ENCODE measurements at places on chromosomes 4 and X. TPM values are rescaled to one million over a fixed set of nuclear protein-coding genes. Genes with fewer than 3 reads are reported as not detected.
A peak's percentile ranks its signal among the peaks of the same experiment; 100 is the strongest.

Gene HMX1
- not detected for total RNA-seq

- peak; percentile 51 for DNase-seq
These were observed 4.5 kb downstream of the DDX60L start for GRCh38 chr4:168475745-168476144.

DNA sequence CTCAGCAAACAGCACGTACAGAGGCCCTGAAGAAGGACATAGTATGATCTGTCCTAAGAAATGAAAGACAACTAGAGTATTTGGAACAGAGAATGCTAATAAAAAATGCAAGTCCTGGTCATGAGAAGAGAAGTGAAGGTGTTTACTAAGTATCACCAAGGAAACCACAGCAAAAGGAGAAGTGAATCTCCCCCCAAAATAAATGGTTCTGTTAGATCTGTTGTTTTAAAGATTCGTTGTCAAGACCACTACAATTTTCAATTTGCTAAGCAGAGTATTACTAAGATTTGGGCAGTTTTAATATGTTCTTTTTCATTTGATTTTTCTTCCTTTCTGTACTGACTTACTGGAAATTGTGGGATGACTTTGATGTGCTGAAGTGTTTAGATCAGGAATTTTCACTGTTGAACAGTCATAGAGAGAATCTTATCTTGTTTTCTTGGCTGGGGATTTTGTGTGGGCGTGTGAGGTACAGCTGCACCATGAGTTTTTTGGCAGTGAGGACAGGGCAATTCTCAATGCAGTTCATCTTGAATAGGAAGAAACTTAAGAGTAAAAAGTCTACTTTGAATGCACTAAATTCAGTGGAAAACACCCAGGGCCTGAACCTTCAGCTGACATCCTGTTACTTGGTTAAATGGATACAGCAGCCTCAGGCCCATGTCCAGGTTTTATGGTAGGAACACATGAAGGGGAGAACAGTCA lies 132.2 kb downstream of the STIM2 start:
- peak; percentile 14 for DNase-seq

DNA sequence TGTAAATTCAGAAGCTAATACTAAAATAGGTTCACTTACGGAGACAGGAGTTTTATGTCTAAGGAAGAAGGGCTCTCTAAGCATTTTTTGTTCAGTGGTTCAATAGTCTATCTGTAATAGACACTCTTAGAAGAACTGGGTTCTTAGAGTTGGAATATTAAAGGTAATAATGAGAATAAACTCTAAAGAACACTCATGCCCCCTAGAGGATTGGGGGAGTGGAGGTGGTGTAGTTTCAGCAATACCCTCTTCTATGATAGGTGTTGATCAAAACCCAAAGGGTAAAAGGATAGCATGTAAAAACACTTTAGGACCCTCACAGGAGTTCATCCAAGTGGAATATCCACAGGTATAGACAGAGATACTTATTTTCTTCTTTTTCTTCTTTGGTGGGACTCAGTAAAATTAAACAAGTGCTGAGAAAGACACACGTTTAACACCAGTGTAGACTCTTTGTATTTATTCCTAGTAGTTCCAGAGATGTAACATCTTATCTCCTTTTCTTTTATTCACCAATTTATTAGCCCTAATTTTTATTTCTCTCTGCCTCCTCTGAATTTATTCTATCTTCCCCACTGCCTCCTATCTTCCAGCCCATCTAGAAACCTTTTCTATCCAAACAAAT lies 25.7 kb upstream of the MND1 start:
- peak; percentile 57 for DNase-seq

DNA sequence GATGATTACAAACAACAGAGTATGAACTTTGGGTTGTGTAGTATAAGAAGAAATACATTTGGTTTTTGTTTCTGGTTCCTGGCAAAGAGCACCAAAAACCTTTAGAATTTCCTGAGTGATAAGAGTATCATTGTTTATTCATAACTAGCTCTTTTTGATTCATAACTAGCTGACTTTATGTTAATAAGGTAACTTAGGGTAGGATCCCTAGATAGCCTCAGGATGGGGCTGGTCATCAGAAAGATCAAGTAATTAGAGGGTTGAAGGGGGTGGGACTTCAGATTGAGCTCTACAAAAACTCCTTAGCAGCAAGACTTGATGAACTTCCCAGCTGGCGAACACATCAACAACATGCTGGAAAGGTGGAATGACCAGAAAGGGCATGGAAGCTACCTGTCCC lies 166.5 kb downstream of the SCFD2 start:
- DNase-seq, result no peak

GRCh38 chr4:124191329-124191728 lies 521.2 kb downstream of the ANKRD50 start:
- no peak for DNase-seq

Gene TMPRSS11F
- not detected for total RNA-seq

Gene DNAAF6
- not detected for total RNA-seq

Gene ITM2A
- 7.6 TPM for total RNA-seq

DNA sequence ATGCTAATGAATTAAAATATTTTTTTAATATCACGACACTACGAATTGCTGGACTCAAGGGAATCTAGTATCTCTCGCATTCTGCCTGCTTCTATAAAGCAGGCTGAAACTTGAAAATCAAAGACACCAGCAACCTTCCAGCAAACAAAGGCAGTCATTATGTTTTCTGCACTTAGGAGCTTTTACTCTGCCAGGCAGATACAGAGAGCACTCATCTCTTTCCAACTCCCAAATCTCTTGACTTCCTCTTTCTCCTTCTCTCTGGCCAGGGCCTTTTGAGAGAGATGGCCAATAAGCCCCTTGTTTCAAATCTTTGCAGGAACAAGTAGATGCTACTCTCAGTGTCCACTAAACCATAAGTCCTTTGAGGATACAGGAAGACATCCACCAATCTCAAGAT lies 95.2 kb upstream of the KLF3 start:
- DNase-seq, result no peak

Gene ABLIM2
- total RNA-seq, result 1.2 TPM
